ENCODE measurements at places on chromosomes 4 and X.
A peak's percentile ranks its signal among the peaks of the same experiment; 100 is the strongest.

DNA sequence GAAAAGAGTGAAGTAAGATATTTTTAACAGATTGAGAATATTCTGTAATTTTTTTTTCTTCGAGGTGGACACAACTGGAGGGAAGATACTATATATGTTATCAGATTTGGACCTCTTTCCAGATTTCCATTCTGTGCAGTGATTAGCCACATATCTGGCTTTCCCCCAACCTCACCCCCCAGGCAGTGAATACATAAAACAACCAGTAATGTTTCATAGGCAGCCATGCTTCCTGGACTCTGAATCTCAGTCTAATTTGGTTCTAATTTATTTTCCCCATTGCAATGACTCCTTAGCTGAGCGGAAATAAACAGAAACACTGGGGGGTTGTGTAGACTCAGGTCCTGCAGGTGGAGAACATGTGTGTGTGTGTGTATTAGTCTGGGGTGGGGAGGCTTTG is 226.5 kb downstream of the FBXW7 start:
- peak; percentile 17 for DNase-seq

- DNase-seq = peak; percentile 65
Measured at GRCh38 chr4:87659247-87659931, 9.3 kb downstream of the DMP1 start.

GRCh38 chrX:25597551-25597950 is 540.6 kb upstream of the MAGEB18 start:
- DNase-seq = no peak

- DNase-seq = no peak
Measured at GRCh38 chr4:153513596-153513995, 47.4 kb downstream of the TMEM131L start.

GRCh38 chr4:152693871-152694270 is 14.1 kb upstream of the TMEM154 start:
- DNase-seq = no peak

DNA sequence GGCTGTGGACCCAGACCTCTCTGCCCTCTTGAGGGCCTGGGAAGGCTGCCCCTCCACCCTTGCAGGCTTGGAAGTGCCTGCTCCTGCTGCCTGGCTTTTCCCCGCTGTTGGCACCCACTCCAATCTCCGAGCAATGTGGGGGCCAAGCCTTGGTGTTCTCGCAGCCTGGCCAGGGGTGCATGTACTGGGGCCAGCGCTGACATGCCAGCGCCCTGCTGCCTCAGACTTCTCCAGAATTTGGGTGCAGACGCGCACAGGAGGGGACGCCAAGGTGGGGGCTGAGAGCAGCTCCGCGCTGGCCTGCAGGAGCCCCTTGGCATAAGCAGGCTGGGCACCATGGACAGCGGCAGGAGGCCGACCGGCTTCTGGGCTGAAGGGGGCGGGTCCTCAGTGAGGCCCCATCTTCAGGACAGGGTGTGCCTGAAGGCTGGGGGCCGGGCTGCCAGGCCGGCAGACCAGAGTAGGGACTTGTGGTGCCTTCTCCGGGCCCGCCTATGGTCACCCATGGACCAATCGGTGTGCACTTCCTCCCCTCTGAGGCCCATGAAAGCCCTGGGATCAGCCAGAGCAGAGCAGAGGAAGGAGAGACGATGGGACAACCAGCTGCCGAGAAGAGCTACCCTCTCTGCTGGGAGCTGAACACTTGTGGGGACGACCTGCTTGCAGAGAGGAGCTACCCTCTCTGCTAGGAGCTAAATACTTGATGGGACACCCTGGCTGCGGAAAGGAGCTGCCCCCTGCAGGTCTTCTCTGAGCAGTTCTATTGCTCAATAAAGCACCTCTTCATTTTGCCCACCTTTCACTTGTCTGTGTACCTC is 118.3 kb downstream of the DNAAF6 start:
- peak; percentile 16 for DNase-seq

DNA sequence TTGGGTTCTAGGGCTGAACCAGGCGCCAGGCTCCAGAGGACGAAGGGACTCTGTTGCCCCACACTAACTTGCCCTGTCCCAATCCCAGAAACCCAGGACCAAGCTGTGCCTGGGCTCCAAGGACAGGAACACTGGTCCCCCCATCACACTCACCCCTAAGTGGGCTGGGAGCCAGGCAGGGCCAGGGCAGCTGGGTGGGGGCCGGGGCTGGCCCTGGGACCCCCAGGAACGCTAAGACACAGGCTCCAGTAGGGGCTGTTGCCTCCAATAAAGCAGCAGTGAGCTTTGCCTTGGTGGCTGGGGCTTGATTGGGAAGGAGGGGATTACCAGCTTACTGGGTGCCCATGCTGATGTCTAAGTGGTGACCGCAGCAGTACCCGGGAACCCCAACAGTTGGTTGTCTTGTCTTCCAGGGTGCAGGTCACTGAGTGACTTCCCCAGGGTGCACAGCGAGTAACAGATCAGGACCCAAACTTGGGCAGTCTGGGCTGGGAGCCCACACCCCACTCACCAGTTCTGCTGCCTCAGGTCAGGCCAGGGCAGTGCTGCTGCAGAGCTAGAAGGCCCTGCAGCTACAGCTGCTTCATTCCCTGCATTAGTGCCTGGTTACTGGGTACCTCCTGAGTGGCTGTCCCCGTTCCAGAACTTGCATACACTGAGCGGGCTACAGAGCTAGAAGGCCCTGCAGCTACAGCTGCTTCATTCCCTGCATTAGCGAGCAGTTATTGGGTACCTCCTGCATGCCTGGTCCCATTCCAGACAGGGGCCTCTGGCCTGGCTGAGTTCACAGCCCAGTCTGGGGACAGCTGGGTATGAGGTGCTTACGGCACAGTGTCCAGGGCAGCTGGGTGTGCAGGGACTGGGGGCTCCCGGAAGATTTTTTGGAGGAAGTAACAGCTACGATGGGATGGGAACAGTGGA is 9.4 kb upstream of the ADD1 start:
- no peak for DNase-seq

DNA sequence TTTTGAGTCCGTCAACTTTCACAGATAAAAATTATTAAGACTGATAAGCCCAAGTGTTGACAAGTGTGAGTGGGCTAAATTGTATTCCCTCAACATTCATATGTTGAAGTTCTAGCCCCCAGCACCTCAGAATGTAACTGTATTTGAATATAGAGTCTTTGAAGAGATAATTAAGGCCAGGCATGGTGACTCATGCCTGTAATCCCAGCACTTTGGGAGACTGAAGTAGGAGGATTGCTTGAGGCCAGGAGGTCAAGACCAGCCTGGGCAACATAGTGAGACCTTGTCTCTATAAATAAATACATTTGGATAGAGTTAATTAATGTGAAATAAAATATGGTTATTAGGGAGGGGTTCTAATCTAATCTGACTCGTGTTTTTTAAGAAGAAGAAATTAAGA is 29.7 kb upstream of the SLC25A4 start:
- DNase-seq = no peak

DNA sequence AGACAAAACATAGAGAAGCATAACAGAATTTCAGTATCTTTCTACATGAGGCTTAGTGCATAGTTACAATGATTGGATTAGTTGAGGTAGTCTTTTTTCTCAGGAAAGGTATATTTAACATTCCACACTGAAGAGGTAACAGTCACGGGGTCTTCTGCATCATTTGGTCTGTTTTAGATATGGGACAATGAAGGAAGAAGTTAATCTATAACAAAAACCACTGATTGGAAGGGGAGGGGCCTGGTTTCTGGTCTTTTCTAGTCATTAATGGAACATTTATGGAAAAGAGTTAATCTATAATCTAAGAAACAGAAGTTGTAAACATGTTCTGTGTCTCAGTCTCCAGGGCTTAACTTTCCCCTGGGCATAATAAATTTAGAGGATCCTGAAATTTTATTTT is 37.3 kb upstream of the HPSE start:
- no peak for DNase-seq

DNA sequence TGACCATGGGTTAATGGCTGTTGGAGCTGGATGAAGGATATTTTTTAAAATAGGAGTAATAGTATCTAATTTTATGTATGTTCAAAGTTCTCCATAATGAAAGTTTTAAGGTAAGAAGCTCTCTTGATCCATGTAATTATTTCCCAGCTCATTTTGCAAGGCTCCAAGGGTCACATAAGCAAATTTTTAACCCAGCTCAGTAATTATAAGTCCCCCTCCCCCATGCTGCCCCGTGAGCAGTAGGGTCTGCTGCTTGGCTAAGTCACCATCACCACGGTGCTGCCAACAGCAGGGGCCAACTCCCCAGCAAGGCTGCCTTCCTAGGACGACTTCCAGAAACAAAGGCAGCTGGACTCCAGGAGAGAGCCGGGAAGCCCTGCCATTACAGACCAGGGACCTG is 340.0 kb downstream of the FBXW7 start:
- no peak for DNase-seq

DNA sequence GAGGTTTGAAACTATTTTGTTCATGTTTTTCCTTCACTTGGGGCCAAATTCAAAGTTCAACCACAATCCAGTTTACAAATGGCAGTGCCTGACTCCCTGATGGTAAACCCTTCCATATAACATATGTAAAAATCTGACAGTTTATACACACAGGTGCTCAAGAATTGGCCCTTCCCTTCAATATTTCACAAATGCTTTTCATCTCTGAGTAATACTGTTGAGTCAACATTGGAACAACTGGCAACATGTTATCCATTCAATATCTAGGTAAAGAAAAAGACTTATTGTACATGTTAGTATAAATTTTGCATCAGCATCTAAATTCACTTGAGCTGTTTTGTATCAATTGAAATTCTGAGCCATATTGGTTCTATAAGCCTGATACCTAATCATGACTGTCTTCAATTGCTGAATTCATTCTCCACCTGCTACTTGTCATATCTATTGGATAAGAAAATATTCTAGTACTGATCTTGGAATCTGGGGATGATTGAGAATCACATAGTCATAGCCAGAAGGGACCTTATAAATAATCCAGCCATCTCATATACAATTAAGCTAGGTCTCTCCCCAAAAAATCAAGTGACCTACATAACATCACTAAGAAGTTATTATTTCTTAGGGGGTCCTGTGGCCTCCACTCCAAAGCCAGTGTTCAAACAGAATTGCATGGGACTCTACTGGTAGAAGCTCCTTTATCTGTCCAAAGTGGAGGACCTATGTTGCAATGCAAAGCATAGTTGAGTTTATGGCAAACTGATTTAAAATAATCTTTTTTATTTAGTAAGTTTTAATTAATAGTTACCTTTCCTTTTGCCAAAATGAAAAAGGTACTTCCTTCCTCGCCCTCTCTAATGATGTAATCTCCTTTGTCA is 61.9 kb downstream of the PRKG2 start:
- DNase-seq = no peak

GRCh38 chrX:119147486-119147885 is 19.9 kb upstream of the KIAA1210 start:
- DNase-seq = no peak

DNA sequence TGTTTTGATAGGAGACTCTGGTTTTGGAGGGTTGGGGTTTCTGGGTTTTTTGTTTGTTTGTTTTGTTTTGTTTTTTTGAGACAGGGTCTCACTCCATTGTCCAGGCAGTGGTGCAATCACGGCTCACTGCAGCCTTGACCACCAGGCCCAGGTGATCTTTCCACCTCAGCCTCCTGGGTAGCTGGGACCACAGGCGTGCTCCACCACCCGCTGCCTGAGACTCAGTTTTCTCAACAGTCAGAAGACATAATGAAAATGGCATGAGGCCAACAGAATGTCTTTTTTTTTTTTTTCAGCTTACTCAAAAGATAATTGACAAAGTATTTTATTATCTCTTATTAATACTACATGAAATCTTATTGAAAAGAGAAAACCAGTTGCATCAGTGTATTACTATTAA is 32.4 kb downstream of the TNIP2 start:
- DNase-seq = no peak

DNA sequence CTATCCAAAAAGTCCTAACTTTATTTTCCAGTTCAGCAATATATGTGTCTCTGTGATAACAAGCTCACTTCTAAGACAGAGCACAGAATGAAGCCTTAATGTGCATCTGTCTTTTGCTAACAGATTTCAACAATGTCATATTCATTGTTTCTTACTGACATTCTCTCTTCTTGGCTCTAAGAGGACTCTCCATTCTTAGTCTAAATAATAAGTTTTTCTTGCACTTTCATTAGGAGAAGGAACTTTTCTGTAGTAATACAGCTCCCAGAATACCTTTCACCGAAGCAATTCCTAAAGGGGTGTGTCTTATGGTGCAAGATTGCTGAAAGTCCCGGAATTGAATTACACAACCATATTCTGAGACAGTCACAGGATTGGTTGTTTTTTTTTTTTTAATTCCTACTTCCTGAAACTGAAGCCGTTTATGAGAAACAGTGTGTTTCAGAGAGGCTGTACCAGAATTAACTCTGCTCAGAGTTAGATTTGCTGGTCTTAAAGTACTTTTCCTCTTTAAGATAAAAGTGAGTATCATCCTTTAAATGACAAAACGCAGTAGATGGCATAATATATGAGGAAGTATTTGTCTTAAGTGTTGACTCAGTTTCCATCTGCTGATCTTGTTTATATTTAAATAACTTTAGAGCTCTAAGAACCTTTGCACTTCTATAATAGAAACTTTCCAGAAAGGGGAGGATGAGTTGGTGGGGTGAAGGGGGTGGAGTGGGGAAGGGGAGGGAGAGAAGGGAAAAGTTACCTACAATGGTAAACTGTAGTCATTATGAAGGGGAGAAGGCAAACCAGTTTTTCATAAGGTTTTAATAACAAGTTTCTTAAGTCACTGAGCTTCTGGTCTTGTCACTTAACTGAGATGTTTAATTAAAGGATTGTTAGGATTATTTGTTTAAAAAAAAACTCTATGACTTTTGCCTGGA is at the start of gene ALPK1:
Gene ALPK1, plus strand, starts transcription at position 421 of the 932 bp plus-strand sequence.
- DNase-seq = peak; percentile 90

GRCh38 chrX:18886344-18887161 is 97.4 kb downstream of the PHKA2 start:
- DNase-seq = peak; percentile 83

GRCh38 chr4:5710961-5711478 is at the start of gene EVC:
EVC (plus strand) TSS chr4:5711201; CDS start chr4:5711381, 180 bp downstream.
- DNase-seq = peak; percentile 70

- no peak for DNase-seq
Measured at GRCh38 chrX:40084471-40085101, 13.2 kb downstream of the BCOR start.

DNA sequence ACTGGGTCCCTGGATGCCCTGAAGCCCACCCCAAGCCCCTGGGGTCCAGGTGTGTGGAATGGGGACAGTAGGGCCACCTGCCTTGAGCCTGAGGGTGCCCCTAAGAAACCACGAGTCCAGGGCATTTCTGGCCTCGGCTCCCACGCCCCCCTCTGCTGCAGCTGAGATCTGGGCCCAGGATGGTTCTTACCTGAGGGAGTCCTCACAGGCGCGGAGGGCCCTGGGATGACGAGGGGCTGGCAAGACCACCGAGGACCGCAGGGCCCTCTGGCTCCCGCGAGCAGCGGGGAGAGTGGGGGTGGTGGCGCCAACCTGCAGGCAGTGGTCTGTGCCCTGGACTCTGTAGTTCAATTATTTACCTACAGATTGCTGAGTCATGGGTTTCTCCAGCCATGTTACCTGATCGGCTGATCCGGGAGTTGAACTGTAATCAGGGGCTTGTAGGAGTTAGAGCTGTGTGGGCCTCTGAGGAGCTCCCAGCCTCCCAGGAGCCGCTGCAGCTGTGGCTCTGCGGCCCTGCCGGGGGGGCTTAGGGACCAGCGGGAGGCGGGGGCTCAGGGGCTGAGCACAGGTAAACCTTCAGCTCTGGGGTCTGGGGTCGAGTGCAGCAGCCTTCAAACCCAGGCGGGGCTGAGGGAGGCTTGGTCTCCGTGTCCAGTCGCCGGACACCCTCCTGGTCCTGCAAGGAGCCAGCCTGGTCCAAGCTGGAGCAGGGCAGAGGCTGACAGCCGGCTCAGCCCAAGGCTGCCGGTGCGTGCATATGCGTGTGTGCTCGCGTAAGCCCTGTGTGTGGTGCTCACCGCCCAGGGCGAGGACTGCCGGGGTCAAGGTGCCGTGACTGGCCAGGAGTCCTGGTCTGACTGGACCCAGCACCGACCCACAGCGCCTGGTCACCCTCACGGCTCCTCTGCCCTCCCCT is at the start of gene SLC26A1:
Gene SLC26A1, minus strand, starts transcription at position 294 of the 919 bp plus-strand sequence. CDS start 1,701 bp downstream, outside the sequence.
- DNase-seq = no peak

All from H4 (cell line).